AG20443 (cell line): ENCODE measurements at places on chromosomes 1 and 21.
A peak's percentile ranks its signal among the peaks of the same experiment; 100 is the strongest.

GRCh38 chr1:202831906-202832305, 21.2 kb downstream of the PCAT6 start:
- no peak for DNase-seq

- peak; percentile 43 for DNase-seq
These were observed 6.5 kb downstream of the WARS2 start for GRCh38 chr1:119133987-119134386.

- DNase-seq = no peak
These were observed 124.6 kb downstream of the CNIH3 start for GRCh38 chr1:224740685-224741052.

GRCh38 chr1:21289700-21290545, at the start of gene ECE1:
TSS of gene ECE1 (minus strand) at chr1:21290463. CDS start at chr1:21290414, 49 bp downstream.
- DNase-seq = peak; percentile 88

DNA sequence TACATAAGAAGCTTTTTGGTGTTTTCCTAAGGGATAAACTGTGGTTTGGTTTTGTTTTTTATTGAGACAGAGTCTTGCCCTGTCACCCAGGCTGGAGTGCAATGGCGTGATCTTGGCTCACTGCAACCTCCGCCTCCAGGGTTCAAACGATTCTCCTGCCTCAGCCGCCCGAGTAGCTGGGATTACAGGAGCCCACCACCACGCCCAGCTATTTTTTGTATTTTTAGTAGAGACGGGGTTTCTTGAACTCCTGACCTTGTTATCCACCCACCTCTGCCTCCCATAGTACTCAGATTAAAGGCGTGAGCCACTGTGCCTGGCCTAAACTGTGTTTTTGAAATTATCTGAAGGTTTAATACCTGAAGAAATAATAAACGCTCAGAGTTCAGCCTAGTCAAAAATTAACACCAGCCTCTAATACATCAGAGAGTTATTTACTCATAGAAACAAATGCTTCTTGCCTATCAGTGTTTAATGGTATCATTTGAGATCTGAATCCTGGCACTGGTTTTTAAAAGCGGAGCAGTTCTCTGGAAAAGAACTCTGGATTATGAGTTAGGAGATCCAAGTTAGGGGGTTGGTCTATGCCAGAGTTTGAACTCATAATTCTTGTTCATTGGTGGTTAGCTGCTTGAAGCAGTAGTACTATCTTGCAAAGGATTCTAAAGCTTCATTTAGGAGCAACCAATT, 28.7 kb downstream of the ARID4B start:
- no peak for DNase-seq

DNA sequence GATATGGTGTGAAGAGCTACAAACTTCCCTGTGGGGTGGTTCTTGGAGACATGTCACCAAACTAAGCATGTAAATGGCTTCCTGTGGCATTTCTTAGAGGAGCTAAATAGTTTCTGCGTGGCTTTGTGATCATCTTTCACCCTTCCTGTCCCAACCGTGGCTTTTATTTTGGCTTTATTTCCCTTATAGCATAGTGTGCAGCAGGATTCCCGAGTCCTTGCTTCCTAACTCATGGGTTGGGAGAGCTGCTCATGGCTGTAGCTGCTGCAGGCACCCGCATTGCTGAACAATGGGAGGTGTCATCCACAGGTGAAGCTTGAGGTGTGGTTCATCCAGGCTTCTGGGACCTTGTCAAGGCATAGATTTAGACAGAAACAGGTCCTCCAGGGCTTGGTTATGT, 192.0 kb downstream of the SDCCAG8 start:
- DNase-seq = no peak

- DNase-seq = no peak
These were observed 4.7 kb downstream of the DNM3 start for GRCh38 chr1:171845998-171846397.

GRCh38 chr1:198141668-198142351, 15.0 kb upstream of the NEK7 start:
- no peak for DNase-seq

DNA sequence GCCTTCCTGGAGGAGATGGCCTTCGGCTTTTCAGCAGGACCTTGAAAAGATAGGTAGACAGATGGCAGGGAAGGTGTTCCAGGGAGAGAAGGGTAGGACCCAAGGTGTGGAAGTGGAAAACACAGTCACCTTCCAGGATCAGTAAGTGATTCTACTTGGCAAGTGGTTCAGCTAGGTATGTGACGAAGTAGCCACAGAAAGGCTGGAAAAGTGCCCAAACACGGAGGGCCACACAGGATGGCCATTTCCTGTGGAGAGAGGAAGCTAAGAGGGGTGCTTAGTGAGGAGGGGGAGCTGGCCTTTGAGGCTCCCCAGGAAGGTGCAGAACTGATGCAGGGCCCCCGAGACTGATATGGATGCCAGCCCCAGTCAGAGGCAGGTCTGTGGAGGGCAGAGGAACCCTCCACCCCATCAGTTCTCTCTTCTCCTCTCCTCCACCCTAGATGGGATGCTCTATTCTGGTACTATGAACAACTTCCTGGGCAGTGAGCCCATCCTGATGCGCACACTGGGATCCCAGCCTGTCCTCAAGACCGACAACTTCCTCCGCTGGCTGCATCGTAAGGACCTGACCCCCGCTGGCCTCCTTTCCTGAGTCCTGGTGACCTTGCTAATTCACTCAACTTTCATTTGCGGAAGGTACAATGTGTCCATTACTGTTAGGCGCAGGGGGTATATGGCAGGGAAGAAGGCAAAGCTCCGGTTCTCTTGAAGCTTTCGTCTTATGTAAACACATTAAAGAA, 6.8 kb downstream of the SEMA4A start:
- DNase-seq = no peak

GRCh38 chr1:156162430-156163037, 9.1 kb downstream of the SEMA4A start:
- DNase-seq = no peak

DNA sequence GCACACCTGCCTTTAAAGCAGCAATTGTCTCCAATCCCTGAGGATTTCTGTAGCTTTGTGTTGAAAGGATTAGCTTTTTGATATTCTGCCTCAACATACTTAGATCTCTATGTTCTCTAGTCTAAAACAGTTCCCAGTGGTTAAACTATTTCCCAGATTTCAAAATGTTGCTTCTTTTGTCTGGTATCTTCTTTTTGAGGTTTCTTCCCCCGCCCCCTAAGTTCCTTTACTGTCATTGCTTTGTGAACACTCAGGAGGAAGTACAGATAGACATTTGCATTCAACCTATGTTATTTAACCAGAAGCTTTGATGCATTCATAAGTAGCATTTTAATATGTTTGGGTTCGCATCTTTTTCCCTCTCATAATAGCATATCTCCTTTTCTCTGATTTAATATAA, 33.5 kb downstream of the CYYR1 start:
- DNase-seq = no peak

DNA sequence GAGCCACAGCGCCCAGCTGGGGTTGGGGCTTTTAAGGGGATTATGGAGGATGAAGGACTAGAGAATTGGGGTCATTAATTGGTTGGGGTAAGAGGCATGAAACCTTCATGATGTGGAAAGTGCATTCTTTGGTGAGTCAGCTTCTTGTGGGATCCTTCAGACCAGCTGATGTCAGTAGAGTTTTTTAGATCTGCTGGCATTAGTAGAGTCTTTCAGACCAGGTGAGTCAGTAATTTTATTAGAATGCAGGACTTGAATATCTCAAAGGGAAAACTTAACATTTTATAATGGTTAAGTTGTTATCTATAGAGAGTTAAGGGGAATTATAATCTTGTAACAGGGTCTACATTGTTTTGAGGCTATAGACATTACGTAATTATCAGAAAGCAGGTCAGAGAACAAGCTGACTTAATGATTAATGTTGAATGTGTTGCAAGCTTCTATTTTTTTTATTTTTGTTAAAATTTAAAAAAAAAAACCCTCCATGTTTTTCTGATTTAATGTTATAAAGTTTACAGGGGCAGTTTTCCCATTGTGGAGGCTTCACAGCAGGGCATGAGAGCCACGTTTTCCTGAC, 160.9 kb upstream of the FMN2 start:
- DNase-seq = no peak

- DNase-seq = no peak
These were observed 1.9 kb upstream of the CFH start for GRCh38 chr1:196649990-196650389.

- DNase-seq = peak; percentile 81
These were observed 22.8 kb downstream of the LHX4 start for GRCh38 chr1:180252638-180253536.

DNA sequence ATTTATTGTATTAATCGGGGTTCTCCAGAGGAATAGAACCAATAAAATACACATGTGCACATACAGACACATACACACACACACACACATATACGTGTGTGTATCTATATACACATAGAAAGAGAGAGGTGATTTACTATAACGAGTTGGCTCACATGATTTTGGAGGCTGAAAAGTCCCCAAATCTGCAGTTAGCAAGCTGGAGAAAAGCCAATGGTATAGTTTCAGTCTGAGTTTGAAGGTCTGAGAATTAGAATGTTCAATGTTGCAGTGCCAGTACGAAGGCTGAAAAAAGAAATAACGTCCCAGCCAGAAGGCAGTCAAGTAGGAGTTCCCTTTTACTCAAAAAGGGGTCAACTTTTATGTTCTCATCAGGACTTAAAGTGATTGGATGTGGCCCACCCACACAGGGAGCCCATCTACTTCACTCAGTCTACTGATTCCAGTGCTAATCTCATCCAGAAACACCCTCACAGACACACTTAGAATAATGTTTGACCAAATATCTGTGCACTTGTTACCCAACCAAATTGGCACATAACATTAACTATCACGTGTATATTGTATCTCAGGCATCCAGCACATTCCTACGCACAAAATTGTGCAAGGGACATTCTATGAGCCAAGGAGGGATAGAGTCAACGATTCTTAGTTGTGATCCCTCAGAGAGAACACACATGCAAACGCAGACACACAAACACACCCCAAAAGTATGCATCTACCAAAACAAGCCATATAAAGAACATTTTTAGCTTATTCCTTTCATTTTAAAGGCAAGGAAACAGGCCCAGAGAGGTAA, 195.5 kb upstream of the DUSP10 start:
- DNase-seq = no peak

DNA sequence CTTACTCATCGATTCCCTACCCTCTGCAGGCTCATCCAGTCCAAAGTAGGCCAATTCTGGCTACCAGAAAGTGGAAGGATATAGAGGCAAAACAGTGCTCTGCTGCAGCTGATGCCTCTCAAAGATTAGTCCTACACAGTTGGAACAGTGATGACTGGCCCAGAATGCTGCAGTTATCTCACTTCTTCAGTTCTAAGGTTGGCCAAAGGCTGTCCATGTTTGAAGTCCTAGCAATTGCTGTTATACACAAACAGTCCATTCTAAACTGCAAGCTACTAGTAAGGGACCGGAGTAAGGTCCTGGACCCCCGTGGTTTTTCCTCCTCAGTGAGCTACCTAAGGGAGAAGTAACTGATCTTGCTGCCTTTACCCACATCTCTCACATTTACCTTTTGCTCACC, 129.1 kb upstream of the NRIP1 start:
- no peak for DNase-seq

- no peak for DNase-seq
These were observed 351.2 kb downstream of the MATN1 start for GRCh38 chr1:30371888-30372791.

GRCh38 chr1:29939079-29939478, 702.8 kb downstream of the PTPRU start:
- no peak for DNase-seq

DNA sequence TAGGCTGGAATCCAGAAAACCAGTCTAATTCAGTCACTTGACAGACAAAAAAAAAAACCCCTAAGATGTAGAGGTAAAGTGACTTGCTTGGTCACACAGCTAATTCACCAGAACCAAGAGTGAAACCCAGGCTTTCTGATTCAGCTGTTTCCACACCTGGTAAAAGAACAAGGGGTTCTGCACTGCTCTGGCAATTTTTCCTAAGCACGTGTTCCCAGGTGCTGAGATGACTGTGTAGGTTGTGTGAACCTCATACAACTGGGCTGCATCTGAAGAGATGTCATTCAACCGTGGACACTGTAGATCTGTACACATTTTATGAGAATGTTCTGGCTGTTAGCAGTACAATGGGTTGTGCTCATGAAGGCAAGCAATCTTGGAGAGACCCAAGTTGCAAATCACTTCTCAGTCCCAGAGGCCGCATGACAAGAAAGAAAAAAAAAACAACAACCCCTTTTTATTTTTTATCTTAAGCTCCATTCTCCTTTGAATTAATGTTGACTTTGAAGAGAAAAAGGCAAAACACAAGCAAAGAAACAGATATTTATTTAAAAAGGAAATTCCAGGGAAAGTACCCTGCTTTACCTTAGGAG, 95.4 kb downstream of the INTS7 start:
- DNase-seq = no peak

DNA sequence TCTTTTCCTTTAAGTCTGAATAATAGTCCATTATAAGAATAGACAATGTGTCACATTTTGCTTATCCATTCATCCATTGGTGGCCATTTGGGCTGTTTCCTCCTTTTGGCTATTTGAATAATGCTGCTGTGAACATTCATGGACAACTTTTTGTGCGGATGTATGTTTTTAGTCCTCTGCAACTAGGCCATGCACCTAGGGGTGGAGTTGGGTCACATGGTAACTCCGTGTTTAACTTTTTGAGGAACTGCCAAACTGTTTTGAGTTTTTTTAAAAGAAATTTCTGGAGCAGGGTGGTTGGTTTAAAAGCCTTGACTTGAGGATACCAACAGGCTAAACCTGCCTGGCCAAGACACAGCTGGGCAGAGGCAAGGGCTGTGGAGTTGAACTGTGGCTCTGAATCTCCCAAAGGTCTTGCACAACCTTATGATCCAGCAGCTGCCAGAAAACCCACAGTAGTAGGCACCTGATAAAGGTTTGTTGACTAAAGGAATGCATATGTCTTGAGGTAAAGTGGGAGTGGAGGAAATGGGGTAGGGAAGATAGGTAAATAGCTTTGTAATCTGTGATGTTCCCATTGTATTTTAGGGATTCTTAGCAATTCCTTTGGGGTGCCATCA, 5.6 kb upstream of the RPTN start:
- no peak for DNase-seq

DNA sequence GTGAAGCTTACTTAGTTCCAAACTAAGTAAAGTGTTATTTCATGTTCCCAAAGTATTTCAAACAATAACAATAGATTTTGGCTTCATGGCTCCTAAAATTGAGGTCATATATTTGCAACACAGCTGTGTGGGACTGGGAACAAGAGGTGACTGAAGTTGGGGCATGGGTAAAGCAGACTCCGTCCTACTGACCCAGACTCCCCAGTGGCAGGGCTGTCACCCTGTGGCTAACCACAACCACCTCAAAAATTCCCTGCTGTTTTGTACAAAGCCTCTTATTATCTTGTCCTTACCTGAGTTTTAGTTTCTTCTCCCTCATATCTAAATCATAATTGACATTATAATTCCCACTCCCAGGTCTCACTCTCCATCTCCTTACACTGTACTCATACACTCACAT, 117.6 kb downstream of the PTGER3 start:
- no peak for DNase-seq

DNA sequence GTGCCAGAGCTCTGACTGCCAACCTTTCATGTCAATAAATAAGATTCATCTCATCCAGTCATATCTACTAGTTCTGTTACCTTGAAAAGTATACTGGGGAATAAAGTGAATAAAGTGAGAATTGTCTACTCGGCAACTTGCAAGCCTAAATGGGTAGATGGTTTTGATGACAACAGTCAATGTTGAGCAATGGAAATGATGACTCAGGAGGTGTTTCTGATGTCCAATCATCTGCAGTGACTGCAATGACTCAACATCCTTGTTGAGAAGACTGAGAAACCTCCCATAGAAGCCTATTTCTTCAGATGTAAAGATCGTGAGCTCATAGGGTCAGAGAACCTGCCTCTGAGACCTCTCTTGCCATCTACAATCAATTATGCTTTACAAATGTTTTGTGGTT, 276.4 kb downstream of the SPATA17 start:
- DNase-seq = no peak

- no peak for DNase-seq
These were observed 109.3 kb downstream of the GDAP2 start for GRCh38 chr1:117820096-117820495.
